ENCODE measurements at places on chromosomes 2 and 18.
A peak's percentile ranks its signal among the peaks of the same experiment; 100 is the strongest.

- DNase-seq, result no peak
These were observed 29.2 kb downstream of the MTHFD2 start for GRCh38 chr2:74227646-74228045.

DNA sequence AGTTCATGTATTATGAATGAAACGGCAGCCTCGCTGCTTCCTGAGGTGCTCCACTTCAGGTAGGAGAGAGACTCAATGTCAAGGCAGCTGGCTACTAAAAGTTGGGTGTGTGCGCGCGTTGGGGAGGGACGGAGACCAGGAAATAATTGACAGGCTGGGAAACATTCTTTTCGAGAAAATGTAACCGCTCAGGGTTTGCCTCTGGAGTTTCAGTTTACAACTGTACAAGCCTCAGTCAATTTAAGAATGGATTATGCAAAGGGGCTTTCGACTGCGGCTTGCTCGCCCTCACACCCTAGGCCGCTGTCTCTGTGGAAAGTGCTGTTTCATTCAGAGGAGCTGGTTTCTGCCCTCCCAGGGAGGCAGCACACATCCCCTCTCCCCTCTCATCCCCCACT is 4.4 kb upstream of the SPRED2 start:
- DNase-seq, result peak; percentile 51

DNA sequence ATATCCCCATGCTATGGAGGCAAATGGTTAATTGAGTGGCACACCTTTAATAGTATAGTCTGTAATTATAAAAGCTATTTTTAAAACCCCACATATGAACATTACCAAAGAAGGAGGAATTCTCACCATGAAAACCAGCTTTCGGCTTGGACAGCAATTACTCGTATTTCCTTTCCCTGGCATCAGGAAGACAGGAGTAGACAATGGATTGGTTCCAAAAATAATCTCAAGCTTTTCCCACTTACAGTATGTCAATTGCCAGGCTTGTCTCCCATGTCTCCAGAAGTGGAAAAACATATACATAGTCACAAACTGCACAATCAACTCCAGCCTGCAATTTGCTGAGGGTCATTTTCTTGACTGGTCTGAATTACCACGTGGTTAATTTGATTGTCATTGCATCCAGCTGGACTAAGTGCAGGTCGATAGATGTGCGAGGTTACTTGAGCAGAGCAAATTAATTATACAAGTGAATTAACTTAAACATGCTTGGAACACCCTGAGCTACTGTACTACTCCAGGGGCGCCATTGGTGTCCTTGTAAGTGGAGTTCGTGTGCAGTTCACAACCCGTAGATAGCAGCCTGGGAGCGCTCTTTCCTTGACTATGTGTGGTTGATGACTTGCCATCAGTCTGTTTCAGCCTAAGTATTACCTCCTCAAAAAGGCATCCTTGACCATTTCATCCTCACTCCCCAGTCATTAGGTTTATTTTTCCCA is 124.3 kb upstream of the PELI1 start:
- DNase-seq, result no peak

- DNase-seq, result no peak
These were observed 230.0 kb downstream of the LRP1B start for GRCh38 chr2:141900826-141901225.

- no peak for DNase-seq
These were observed 41.9 kb downstream of the SPTBN1 start for GRCh38 chr2:54497763-54498680.

GRCh38 chr2:166106431-166107015 is 21.3 kb downstream of the SCN1A start:
- no peak for DNase-seq

DNA sequence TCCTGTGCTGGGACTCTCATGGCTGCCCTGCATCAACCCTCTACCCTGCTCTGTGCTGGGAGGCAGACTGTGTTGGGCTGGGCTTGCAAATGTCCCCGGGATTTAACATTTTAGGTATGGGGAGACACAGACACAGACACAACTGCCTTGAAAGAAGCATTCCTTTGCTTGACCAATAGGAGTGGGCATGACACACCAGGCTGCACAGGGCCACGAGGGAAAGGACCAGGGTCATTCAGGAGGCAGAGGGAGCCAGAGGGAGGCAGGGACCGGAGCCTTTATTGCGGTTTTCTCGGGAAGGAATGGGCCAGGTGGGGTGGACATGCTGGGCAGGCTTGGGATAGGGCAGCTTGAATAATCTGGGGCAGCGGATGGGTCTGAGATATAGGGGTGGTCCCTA is 238.7 kb upstream of the COPS8 start:
- no peak for DNase-seq

DNA sequence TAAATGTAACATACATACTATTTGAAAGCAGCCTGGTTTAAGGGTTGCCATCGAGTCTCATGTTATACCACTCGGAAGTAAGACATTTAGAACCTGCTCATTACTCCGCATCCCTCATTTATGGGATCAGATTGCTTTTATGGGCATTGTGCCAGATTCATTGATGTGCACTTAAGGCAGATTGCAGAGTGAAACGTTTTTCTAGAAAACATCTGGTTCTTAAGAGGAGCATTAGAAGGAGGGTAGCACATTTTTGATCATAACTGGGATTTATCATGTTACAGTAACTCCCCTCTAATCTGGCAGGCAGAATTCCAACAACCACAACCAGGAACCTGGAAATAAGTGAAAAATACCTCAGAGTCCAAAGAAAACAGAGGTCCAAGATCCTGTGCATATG is 74.2 kb upstream of the GALNT3 start:
- no peak for DNase-seq

- DNase-seq, result no peak
These were observed 97.0 kb upstream of the ATL2 start for GRCh38 chr2:38474021-38474456.

Measured in stimulated activated naive CD4-positive, alpha-beta T cell treated with Interleukin-2 at 50 U/mL for 16 hours (primary cell).